Progenitor cell of endocrine pancreas (in vitro differentiated cells): ENCODE measurements at places on chromosomes 6 and 20.

DNA sequence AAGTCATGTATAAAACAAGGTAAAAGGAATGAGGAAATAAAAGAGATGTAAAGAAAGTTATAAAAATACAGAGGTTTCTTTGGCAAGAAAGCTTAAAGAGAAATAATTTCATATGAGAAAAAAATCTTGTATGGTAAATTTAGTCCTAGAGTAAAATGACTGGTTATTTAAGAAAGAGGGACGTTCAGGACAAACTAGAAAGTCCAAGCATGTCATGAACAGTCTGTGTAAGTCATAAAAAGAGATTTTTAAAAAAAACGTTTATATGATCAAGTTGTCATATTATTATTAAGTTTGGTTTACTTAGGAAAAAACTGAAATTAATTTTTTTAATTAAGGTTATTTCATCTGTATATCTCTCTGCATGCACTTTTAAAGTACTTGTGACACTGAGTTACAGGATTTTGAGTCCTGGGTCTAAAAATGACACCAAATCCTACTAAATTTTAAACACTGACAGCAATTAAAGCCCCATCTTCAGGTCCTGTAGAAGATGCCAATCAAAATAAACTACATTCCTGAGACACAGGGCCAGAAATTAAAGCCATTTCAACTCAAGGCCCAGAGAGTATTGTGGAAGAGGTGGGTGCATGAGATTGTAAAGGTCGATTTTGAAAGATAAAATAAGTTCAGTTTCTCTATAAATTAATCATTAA lies 62.4 kb downstream of the AGPAT4 start:
- no peak for DNase-seq

DNA sequence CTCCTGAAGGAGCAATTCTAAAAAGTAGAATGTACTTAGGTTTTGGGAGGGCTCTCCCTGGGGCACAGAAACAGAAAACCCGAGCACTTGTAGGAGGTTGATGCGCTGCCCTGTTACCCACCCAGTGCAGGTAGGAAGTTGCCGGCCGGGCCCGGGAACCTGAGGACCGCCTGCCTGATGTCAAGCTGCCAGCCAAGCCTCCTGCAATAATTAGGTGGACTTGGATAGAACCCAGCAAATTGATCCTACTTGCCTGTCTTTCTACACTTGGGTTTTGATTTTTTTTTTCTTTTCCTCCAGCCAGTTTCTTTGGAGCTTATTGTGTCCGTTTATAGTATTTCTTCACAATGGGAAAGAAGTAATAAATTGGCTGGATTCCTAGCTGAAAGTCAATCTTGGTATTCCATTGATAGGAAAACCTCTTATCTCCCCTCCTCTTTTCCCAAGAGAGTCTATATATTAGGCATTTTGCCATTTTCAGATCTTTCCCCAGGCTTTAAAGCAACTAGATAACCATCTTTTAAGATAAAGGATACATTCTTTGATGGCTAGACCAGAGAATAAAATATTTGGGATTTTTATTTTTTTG lies 78.3 kb upstream of the FYN start:
- DNase-seq: no peak

- no peak for DNase-seq
These were observed 180.8 kb downstream of the BCAS1 start for GRCh38 chr20:53889411-53890148.

- no peak for DNase-seq
These were observed 189.5 kb downstream of the THBS2 start for GRCh38 chr6:169064194-169064593.

DNA sequence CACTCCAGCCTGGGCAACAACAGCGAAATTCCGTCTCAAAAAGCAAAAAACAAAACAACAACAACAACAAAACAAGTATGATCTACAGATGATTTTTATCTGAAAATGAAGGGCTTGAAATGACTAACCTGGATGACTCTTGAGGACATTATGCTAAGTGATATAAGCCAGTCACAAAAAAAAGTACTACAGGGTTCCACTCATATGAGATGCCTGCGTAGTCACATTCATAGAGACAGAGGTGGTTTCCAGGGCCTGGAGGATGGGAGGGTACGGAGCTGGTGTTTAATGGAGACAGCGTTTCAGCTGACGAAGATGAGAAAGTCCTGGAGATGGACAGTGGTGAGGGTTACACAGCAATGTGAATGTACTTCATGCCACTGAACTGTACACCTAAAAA lies 8.3 kb upstream of the INSM1 start:
- DNase-seq: no peak

DNA sequence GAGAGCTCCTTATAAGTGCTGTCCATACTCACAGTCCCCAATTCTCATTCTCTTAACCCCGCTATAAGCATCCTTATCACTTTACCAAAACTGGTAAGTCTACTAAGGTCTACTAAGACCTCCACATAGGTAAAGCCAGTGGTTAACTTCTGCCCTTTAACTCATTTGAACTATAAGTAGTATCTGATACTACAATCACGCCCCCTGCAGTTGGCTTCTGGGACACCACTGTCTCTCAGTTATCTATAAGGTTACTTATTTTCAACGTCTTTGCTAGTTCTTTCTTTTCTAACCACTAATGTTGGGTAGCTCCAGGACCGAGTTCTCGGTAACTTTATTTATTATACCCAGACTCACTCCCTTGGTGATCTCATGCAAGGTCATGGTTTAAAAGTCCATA lies 142.6 kb downstream of the ARHGAP18 start:
- no peak for DNase-seq

DNA sequence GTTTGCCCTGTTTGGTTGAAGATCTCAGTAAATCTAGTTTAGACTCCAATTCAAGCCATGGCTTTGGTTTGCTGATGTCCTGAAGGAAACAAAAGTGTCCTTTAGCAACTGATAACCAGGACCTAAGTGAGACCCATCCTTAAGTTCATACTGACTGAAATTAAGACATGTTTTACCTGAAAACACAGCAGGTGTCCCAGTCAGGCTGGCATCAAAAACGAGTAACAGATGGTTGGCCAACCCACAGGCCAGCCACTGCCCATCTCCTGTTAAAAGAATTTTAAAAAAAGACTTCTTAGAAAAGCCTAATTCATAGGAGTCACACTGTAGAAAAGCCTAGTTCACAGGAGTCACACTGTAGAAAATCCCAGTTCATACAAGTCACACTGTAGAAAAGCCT lies 58.3 kb downstream of the WDR27 start:
- no peak for DNase-seq

GRCh38 chr6:18427296-18427695 lies 40.1 kb downstream of the RNF144B start:
- no peak for DNase-seq

DNA sequence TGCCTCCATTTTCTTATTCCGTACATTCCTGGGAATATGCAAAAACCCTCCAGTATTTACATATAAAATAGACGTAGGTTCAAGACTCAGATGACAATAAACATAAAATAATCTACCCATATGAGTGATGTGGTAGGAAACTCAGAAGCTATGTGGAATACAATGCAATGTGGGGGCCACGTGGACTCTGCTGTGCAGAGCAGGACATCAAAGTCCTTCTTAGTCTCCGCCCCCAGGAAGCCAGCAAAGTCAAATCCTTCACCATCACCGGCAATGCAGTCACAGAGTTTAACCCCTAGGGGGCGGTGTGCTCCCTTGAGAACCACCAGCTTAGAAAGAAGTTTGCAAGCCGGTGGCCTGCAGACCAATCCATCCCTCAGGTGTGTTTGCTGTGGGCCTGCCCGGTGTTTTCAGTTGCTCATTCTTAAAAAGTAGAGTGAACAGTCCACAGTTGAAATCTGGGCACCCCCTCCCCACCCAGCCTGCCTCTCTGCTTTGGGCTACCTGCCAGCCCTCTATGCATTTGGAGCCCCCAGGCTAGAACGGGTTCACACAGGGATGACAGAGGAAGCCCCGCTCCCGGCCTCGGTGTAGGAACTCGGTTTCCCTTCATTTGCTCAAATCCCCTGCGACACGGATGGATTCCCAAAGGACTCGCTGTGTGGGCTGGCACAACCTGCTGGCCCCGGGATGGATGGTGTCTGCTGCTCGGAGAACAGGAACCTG lies 59.9 kb downstream of the SULF2 start:
- peak; percentile 72 for DNase-seq

- no peak for DNase-seq
These were observed 166.4 kb upstream of the IRAK1BP1 start for GRCh38 chr6:78700991-78701390.

DNA sequence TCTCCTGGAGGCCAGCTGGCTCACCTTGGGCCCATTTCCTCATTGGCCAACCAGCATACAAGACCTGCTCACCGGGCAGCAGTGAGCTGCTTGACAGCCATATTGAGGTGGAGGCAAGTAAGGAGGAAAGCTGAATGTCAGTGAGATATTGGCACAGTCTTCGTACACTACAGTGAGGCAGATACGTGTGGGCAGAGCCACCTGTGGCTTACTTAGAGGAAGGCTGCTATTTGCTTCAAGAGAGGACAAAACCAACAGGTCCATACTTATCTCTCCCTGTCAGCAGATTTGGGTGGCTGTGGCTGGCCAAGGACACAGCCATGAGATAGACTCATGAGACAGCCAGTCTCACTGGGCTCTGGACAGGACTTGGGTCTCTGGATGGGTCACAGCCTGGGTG lies 15.1 kb upstream of the MCM3 start:
- no peak for DNase-seq

DNA sequence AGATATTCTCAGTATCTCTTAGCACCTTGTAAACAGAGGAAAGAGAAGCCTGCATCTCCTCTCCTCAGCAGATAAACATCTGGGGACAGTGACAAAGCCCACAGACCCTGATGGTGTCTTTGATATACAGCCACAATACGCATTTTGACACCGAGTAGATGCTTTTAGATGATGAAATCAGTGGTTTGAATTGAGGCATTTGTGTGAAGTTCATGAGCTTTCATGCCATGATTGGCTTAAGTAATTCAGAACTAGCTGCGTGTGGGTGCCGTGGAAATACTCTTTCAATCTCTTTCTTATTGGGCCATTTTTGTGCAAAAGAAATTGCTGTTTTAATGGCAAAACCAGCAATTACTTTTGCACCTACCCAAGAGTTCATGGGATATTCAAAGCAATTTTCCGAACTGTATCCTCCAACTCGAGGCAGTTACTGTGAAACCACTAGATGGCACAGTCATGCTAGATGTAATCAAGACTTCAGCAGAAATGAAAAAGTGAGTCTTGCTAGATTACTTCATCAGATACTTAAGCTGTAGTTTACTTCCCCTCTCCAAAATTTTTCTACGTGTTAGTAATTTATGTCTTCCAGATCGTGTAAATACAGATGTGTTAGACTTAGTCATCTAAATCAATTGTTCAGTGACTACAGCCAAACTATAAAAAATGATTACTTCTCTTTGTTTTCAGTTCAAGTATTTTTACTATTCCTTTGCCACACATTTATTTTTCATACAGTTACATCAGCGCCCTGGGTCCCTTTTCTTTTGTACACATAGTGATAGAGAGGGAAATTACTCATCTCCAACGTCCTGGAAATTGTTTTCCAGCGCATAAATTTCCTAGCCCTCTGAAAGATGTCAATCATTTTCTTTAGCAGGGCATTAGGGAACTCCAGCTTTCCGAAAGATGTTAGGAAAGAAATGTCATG lies 49.4 kb downstream of the IYD start:
- DNase-seq: no peak

- DNase-seq: no peak
These were observed 22.3 kb upstream of the BCAS4 start for GRCh38 chr20:50772420-50773185.

DNA sequence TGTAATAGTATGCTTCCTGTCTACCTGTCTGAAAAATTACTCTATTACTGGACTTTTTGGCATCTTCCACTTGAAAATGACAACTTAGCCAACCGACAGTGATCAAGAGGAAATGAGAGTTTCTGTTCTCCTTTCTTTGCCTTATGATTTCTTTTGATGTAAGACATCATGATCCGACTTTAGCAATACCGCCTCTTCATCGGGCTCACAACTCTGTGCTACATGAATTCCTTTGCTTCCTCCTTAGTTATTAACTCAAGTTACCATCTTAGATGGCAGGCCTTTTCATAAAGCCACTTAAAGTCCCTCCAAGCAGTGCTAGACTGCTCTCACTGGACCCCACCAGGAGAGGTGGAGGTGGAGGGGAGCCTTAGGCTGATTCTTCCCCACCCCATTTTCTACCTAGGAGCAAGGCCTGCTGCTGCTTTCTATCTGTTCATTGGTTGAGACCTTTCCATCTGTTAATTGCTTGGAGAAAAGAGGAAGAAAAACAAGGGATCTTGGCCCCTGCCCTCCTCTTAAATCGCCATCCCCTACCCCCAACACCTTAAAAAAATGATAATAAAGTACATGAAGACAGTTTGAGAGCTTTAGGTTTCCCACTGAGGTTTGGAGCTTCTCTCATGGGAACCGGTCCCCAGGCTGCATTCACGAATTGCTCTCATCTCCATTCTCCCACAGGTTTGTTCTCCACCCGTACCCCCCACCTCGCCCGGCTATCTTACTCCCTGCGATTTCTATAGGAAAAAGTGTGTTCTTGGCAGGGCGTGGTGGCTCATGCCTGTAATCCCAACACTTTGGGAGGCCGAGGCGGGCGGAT lies 21.6 kb upstream of the MCM3 start:
- DNase-seq: no peak
